ENCODE measurements at places on chromosomes 11 and 22.
A peak's percentile ranks its signal among the peaks of the same experiment; 100 is the strongest.

DNA sequence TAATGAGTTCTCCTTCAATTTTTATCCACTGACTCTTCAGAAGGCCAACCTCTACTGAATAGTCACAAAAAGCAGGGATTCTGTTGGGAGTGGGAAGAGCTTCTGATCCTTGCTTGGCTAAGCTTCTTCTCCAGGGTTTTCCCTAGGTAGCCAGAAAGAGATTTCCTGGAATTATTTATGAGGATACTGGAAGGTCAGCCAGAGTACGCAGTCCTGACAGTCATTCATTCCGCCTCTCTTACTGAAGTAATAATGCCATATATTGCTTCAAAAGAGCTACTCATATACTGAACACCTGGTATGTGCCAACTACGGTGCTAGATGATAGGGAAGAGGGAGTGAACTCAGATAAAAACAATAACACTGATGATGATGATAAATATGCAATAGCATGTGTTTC lies 116.1 kb downstream of the CCDC34 start:
- no peaks in the 10 kb centered on the region for H3K36me3 ChIP-seq
- H3K4me3 ChIP-seq = no peak overlapping the region
- H3K4me1 ChIP-seq = no peaks in the 10 kb centered on the region
- DNase-seq = no peak

GRCh38 chr22:33221568-33221967 lies 163.4 kb upstream of the SYN3 start:
- no peak for DNase-seq
- no peaks in the 10 kb centered on the region for H3K4me1 ChIP-seq
- H3K4me3 ChIP-seq = no peak overlapping the region
- no peaks in the 10 kb centered on the region for H3K27me3 ChIP-seq
- no peak overlapping the region for H3K27ac ChIP-seq

DNA sequence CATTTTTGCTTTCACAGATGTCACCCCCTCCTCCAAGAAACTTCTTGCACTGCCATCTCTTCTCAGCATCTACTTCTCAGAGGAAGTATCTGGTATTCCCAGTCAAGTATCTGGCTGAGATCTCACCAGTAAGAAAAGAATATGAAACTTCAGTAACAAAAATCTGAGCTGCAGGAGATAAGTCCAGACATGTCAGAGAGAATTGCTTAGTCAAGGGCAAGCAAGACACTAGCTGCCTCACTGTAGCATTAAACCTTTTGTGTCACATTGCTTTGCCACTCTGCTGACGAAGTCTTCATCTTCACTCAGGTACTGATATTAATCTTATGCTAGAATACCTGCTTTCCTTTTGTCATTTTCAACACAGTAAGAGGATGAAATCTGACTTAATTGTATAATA lies 70.6 kb upstream of the ZC3H12C start:
- no peak for DNase-seq
- H3K4me3 ChIP-seq = no peak overlapping the region
- H3K36me3 ChIP-seq = no peaks in the 10 kb centered on the region
- H3K4me1 ChIP-seq = no peaks in the 10 kb centered on the region
- no peak overlapping the region for H3K27ac ChIP-seq

DNA sequence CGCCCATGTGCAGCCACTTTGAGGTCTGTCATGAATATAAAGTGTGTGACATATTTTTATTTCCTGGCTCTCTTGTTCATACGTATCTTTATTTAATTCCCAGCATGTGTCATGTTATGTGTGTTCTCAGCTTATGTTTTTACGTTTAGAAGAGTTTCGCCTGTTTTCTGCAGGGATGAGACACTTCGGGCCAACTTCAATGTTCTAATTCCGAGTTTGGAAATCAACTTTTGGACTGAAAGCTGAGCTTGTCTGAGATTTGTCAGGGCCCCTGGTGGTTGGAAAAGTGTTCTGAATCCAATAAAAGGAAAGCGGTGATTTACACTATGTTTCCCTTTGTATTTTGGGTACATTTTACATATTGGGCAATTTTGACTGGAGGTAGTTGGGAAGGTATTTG lies 810.7 kb downstream of the TBC1D22A start:
- H3K4me1 ChIP-seq = no peaks in the 10 kb centered on the region
- H3K27me3 ChIP-seq = no peaks in the 10 kb centered on the region

GRCh38 chr11:3169255-3170043 lies 4.3 kb upstream of the OSBPL5 start:
- DNase-seq = peak; percentile 24
- H3K27me3 ChIP-seq = peaks cover 21% of the 10 kb centered on the region
- no peaks in the 10 kb centered on the region for H3K36me3 ChIP-seq
- H3K4me3 ChIP-seq = no peak overlapping the region
- peaks cover 35% of the 10 kb centered on the region for H3K4me1 ChIP-seq

- H3K4me3 ChIP-seq = no peak overlapping the region
- H3K4me1 ChIP-seq = no peaks in the 10 kb centered on the region
- no peaks in the 10 kb centered on the region for H3K36me3 ChIP-seq
- H3K27ac ChIP-seq = no peak overlapping the region
- no peaks in the 10 kb centered on the region for H3K27me3 ChIP-seq
- no peak for DNase-seq
These were observed 531.2 kb downstream of the KCNA4 start for GRCh38 chr11:29485641-29486040.

All from transverse colon (tissue), 4 donors.